ENCODE measurements at places on chromosomes 1 and 21. TPM values are rescaled to one million over a fixed set of nuclear protein-coding genes. Genes with fewer than 3 reads are reported as not detected.

CAMTA1 gene
- 154 TPM for total RNA-seq

OR2L2 gene
- total RNA-seq, result not detected

GRCh38 chr1:94119796-94120569 lies 965 bp downstream of the ABCA4 start:
- H3K27me3 ChIP-seq, result no peaks in the 10 kb centered on the region
- no peak overlapping the region for H3K4me3 ChIP-seq
- no peaks in the 10 kb centered on the region for H3K4me1 ChIP-seq
- no peak overlapping the region for H3K27ac ChIP-seq
- H3K36me3 ChIP-seq, result no peaks in the 10 kb centered on the region

DNA sequence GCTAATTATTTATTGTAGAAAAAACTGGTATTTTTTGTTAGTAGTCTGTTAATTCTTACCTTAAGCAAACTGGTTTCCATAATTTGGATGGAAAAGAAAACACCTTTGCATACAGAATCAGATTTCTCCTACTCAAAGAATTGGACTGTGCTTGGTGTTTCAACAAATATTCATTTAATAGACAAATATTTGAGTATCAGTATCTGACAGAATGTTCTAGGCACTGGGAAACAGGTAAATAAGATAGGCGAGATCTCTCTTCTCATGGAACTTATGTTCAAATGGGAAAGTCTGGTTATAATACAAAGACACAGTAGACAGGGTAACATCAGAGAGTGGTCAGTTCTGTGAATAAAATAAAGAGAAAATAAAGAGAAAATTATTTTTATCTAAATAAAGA lies 119.9 kb downstream of the NOS1AP start:
- H3K4me3 ChIP-seq, result no peak overlapping the region
- no peak overlapping the region for H3K27ac ChIP-seq
- H3K36me3 ChIP-seq, result no peaks in the 10 kb centered on the region
- no peak for DNase-seq

GRCh38 chr1:91669584-91670350 lies 169.1 kb downstream of the CDC7 start:
- H3K27me3 ChIP-seq, result no peaks in the 10 kb centered on the region
- no peak overlapping the region for H3K27ac ChIP-seq
- DNase-seq, result no peak
- H3K36me3 ChIP-seq, result no peaks in the 10 kb centered on the region
- no peak overlapping the region for H3K4me3 ChIP-seq
- H3K4me1 ChIP-seq, result no peaks in the 10 kb centered on the region
